ENCODE measurements at places on chromosomes 4 and X.

DNA sequence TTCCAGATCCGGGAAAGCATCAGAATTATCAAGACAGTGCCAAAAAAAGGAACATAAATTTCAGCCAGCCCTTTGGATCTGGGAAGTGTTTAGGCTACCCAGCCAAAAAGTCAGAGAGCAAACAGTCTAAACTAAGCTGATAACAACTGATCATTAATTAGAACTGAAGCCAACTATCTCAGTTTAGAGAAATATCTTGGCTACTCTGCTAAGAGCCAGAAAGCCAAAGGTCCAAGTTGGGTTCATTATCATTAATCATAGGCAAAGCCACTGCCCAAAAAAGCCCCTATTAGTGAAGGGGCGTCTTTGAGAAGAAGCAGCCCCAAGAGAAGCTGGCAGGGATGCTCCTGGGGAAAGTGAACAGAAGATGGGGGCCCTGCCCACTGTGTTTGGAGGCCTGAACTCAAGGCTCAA is 37.0 kb upstream of the SHISA3 start:
- no peak for DNase-seq

GRCh38 chr4:101512416-101512815 is 165.1 kb upstream of the PPP3CA start:
- no peak for DNase-seq

DNA sequence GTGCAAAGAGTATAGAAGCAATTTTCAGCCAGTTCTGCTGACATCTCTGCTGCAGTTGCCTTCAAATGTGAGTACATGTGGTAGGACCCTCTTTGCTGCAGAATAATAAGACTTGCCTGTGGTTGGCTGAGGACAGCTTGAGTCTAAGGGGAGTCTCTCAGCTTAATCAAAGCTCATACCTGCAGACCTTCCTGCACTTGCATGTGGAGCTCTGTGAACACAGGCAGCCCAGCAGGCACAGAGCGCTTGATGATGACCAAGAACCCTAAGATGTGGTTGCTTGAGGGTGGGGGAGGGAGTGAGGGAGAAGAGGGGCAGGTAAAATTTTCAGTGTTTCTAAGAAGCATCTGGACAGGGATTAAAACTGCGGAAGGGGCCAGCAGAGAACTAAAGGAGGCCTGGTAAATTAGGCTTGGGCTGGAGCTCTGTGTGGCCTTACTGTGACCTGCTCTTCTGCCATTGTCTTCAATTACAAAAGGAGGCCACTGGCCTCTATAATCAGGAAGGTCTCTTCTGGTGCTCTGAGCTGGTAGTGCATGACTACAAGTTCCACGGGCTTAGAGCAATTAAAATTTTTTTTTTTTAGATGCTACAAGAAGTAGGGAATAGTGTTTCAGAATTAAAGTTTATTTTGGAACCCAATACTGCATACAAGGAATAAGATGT is 59.9 kb upstream of the CHRNA9 start:
- no peak for DNase-seq

GRCh38 chr4:54852602-54853001 is 194.8 kb downstream of the KIT start:
- DNase-seq = no peak

- DNase-seq = no peak
Observed at GRCh38 chr4:87575408-87575807, 32.9 kb upstream of the DSPP start.

DNA sequence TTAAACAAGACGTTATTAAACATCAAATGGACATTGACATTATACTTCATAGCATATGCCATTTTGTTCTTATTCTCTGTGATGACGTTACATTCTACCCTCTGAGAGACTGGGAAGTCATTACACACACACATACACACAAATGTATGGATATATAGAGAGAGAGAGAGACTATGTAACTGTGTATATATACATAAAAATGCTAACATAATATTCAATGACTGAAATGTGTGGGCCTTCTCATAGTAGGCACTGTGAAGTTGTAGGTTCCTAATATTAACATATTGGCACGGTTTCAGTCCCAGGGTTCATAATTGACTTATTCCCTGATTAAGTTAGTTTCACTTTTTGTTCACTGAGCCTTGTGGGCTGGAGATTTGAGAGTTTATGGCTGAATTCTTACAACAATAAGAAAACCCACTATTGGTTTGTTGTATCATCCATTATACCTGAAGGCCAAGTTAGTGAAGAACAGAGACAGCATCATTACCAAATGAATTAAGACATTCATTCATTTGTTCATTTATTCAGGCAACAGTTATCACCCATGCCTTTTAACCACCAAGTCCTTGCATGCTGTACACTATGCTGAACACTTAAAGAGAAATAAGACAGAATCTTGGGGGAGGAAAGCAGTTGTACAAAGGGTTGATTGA is 68.5 kb downstream of the GAB1 start:
- DNase-seq = no peak

DNA sequence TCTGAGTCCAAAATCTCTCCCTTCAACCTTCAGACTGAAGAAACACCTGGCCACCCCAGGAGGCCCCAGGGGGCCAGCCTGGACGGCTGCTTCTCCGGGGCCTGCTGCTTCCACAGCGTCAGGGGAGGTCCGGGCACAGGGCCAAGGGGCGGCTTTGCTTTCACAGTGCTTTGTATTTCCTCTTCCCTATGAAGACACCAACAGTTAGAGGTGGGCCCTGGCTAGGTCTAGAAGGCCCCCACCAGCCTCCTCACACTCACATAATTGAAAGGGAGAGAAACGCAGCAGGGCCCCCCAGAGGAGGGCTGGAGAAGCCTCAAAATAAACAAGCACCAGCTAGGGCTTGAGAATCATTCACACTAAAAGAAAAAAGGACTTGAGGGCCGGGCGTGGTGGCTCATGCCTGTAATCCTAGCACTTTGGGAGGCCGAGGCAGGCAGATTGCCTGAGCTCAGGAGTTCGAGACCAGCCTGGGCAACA is 17.8 kb downstream of the SCD5 start:
- peak; percentile 84 for DNase-seq

DNA sequence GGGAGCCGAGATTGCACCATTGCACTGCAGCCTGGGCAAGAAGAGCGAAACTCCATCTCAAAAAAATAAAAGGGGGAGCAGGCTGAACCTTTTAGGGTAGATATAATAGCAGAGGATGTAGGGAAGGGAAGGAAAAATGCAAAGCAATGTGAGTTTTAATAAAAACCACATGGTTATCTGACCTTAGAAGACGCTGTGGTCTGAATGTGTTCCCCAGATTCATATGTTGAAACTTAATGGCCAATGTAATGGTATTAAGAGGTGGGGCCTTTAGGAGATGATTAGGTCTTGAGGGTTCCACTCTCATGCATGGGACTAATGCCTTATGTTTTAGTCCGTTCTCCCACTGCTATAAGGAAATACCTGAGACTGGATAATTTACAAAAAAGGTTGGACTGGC is 114.1 kb upstream of the STX18 start:
- no peak for DNase-seq

- DNase-seq = no peak
Observed at GRCh38 chrX:10416424-10416823, 204.0 kb downstream of the MID1 start.

GRCh38 chr4:7389719-7390118 is 45.0 kb downstream of the PSAPL1 start:
- no peak for DNase-seq

- DNase-seq = no peak
Observed at GRCh38 chrX:135275973-135276372, 24.1 kb downstream of the ETDA start.

- no peak for DNase-seq
Observed at GRCh38 chr4:147727476-147728028, 4.3 kb upstream of the ARHGAP10 start.

GRCh38 chr4:35948171-35948570 is 296.1 kb downstream of the ARAP2 start:
- DNase-seq = no peak

- DNase-seq = no peak
Observed at GRCh38 chrX:46730765-46731164, 28.2 kb downstream of the SLC9A7 start.

DNA sequence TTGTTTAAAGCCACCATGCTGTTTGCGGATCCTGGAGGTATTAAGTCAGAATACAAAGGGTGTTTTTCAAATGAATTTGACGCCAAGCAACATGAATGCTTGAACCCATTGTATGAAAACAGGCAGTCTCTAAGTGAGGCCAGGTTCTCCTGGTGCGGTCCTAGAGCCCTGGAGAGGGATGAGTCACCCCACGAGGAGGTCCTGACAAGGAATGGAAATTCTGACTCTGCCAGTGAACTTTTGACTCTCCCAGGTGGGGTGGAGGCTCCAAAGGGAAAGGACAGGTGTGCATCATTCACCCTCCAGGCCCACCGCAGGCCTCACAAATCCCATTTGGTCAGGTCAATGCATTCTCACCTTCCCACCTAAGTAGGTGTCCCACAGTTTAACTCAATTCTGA is 1.5 kb downstream of the TRIM2 start:
- DNase-seq = no peak

GRCh38 chr4:151760002-151760401 is 805 bp downstream of the GATB start:
- DNase-seq = no peak

GRCh38 chr4:38226170-38226569 is 266.0 kb downstream of the PTTG2 start:
- DNase-seq = no peak

GRCh38 chr4:64682946-64683345 is 273.7 kb upstream of the TECRL start:
- no peak for DNase-seq

- no peak for DNase-seq
Observed at GRCh38 chr4:1288786-1289185, 905 bp upstream of the MAEA start.

GRCh38 chr4:142960867-142961644 is 115.0 kb upstream of the INPP4B start:
- DNase-seq = no peak

- no peak for DNase-seq
Observed at GRCh38 chrX:108699368-108699767, 37.0 kb downstream of the IRS4 start.

- no peak for DNase-seq
Observed at GRCh38 chr4:183596067-183596757, 62.8 kb downstream of the RWDD4 start.

DNA sequence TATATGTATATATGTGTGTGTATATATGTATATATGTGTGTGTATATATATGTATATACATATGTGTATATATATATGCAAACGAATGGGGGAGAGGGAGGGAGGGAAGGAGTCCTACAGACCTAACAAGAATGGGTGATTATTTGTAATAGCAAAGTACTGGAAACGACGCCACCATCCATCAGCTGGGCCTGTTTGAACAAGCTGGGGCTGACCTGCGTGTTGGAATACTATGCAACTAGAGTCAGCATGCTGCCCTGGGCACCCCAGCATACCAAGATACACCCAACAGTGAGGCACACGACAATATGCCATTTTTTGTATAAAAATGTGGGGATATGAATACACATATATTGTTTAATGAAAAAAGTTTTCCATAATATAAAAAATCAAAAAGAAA is 21.6 kb upstream of the CCNQ start:
- DNase-seq = no peak

GRCh38 chr4:57193209-57193810 is 83.1 kb upstream of the IGFBP7 start:
- no peak for DNase-seq

DNA sequence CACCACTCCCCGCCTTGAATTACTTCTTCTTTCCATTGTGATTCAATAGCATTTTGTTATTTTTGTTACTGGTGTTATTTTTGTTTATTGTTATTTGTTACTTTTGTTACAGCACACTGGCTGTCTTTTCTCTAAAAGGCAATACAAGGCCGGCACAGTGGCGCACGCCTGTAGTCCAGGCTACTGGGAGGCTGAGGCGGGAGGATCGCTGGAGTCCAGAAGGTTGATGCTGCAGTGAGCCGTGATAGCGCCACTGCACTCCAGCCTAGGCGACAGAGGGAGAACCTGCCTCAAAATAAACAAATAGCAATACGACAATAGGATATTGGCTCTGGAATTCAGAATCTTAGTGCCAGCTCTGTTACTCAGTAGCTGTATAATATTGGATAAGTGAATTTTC is 1.0 kb upstream of the MED12 start:
- DNase-seq = no peak

GRCh38 chrX:39140581-39140980 is 339.3 kb downstream of the MID1IP1 start:
- DNase-seq = no peak

GRCh38 chr4:997375-998071 is 4.3 kb upstream of the SLC26A1 start:
- DNase-seq = no peak

DNA sequence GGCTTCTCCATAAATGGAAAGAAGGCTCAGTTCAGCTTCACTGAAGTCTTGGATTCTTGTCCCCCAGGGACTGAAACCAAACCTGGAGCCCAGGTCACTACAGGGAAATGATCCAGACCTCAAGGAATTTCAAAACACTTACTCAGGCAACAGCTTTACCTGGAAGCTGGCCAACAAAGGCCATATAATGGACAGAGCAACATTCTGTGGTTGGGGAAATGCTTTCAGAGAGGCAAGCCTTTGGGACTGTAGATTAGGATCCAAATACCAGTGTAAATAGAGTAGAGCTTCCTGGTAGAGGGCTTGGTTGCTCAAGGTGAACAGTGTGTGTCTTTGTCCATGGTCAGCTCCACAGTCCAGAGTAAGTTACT is 57.0 kb upstream of the PROM1 start:
- no peak for DNase-seq

DNA sequence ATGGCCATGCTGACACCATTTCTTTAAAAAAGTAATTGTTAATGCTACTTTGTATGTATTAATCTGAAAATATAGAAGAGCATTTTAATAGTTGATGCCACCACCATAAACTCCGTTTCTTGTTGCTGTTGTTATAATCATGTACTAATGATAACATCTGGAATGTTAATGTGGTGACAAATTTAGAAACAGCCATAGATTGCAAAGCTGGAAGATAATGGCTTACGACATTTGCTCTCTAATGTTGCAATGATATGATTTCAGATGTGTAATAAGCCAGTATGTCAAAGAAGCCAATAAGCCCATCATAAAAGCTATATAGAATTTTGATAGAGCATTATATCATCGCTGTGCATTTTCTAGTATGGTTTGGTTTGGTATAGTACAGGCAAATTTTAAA is 579.4 kb upstream of the ZFP42 start:
- no peak for DNase-seq

GRCh38 chrX:97907791-97908190 is 1024.1 kb downstream of the RPA4 start:
- no peak for DNase-seq

- DNase-seq = no peak
Observed at GRCh38 chr4:126051689-126052424, 737.1 kb downstream of the FAT4 start.

- DNase-seq = no peak
Observed at GRCh38 chr4:1209821-1210220, 37.4 kb upstream of the SPON2 start.

DNA sequence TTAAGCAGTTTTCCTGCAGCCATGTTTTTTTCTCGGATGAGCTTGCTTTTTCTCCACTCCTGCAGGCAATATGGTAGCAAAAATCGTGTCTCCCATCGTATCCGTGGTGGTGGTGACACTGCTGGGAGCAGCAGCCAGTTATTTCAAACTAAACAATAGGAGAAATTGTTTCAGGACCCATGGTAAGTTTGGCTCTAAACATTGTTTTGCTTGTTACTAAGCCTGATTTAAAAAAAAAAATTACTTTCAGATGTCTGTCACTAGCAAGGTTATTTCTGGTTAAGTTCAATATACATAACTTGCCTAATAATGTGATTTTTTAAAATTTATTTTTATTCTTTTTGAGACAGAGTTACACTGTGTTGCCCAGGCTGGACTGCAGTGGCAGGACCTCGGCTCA is 17.5 kb upstream of the GYG2 start:
- no peak for DNase-seq

- DNase-seq = no peak
Observed at GRCh38 chrX:19683358-19683757, 168.1 kb upstream of the MAP3K15 start.
